ENCODE measurements at places on chromosomes 3 and 15.

DNA sequence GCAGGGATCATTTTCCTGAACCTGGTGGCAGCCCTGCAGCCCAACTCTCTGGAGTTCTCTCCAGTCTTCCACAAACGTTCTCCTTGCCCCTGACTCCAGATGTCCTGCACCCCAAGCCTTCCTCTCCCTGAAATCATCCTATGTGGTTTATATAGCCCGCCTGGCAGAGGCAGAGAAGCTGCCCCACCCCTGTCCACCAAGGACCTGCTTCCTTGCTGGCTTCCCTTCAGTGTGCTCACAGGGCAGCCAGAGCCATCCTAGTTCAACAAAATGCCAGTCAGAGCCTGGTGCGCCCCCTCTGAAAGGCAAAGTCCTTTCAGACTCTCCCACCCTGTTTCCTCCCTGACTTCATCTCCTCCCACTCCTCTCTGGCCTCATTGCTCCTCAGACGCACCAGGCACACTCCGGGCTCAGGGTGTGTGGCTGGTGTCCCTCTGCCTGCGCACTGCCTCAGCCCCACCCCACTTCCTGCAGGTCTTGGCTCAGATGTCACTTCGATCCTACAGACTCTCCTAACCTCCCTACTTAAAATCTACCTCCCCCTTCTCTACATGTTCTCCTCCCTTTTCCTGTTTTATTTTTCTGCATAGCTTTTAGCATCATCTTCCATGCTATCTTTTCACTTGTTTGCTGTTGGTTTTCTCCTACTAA, 5.9 kb downstream of the KBTBD13 start:
- peak; percentile 48 for DNase-seq

GRCh38 chr3:55826731-55827496, 339.8 kb upstream of the WNT5A start:
- DNase-seq = no peak

GRCh38 chr3:161443921-161444693, 52.5 kb upstream of the OTOL1 start:
- no peak for DNase-seq

GRCh38 chr3:182567700-182568099, 225.6 kb upstream of the ATP11B start:
- DNase-seq = peak; percentile 16

DNA sequence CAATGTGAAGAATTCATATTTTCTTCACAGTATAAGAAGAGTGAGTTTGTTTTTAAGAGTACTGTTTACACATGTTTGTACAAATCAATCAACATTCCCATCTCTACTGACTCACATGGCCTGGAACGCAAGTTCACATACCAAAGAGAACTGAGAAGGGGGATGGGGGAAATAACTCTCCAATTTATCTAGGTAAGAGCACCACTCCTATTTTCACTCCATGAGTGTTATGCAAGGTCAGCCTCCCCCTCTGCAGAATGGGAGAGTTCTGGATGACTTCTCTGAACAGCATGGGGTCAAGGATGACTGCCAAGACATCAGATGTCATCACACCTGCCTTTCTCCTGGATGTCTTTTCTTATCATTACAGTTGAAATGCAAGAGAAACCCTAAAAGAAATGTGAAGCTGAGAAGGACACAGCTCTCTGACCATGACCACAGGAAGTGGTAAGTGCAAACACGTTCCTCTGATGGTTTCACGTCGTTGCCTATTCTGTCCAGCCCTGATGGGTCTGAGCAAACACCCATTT, 95.2 kb downstream of the SEMA6D start:
- no peak for DNase-seq

DNA sequence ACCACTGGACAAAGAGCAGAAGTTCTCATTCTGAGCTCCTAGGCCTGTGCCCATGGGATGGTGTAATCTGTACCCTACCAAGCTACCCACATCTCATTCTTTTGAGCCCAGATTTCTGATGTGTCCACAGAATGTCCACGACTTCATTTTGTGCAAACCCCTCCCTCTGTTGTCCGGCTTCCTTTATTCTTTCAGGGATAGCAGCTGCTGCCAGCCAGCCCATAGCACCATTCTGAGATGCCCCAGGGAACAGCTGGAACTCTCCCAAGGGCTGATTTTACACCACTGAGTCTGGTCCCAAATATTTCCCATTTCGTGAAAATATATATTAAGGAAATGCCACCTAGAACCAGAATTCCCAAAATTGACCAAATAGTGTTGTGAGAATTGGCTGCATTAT, 236.6 kb downstream of the SATB1 start:
- DNase-seq = no peak

- no peak for DNase-seq
Observed at GRCh38 chr3:106305882-106306435, 437.1 kb upstream of the CBLB start.

DNA sequence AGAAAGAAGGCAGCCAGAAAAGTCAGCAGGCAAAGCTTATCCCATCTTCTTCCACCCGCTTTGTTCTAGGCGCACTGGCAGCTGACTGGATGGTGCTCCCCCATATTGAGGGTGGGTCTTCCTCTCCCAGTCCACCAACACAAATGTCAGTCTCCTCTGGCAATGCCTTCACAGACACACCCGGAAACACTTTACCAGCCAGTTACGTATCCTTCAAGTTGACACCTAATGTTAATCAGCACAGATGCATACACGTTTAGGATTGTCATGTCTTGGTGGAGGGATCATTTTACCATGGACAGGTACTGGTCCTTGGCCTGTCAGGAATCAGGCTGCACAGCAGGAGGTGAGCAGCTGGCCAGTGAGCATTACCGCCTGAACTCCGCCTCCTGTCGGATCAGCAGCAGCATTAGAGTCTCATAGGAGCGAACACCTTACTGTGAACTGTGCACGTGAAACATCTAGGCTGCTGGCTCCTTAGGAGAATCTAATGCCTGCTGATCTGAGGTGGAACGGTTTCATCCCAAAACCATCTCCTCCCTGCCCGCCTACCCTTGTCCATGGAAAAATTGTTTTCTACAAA, 59.1 kb upstream of the PYDC2 start:
- no peak for DNase-seq

- DNase-seq = no peak
Observed at GRCh38 chr3:108664266-108664665, 74.7 kb downstream of the DZIP3 start.

DNA sequence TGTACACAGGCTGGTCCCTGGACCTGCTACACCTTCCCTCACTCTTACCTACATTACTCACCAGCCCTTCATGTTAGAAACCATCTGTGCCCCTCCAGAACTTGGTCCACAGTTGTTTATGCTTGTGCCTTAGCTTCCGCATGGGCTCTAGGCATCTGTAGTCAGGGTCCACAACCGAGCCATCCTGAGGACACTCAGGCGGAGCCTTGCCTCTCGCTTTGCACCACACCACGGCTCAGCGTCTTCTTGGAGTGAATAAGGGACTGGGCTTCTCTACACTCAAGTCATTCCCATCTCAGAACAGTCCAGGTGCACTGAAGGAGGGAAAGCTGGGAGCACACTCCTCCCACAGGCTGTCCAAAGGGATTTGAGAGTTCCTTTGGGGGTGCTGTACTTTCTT, 97.8 kb downstream of the HMG20A start:
- DNase-seq = peak; percentile 6

DNA sequence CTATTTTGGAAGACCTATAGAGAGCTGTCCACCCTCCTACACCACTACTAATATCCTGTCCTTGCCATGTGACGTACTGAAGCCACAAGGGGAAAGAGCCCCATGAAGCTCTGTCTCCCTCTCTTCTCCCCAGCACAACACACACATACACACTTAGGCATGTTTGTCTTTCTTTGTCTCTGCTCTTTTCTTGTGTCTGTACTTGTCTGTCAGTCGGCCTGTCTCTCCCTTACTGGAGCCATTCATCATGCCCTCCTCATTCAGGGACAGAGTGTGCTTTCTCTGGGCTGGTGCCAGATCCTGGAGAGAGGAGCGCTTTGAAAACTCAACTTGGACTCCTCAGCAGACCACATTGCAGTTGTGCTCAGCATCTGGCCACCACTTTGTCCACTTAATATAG, 47.6 kb downstream of the PSMD6 start:
- DNase-seq = no peak

GRCh38 chr3:64016941-64017620, 6.2 kb downstream of the PSMD6 start:
- DNase-seq = no peak

DNA sequence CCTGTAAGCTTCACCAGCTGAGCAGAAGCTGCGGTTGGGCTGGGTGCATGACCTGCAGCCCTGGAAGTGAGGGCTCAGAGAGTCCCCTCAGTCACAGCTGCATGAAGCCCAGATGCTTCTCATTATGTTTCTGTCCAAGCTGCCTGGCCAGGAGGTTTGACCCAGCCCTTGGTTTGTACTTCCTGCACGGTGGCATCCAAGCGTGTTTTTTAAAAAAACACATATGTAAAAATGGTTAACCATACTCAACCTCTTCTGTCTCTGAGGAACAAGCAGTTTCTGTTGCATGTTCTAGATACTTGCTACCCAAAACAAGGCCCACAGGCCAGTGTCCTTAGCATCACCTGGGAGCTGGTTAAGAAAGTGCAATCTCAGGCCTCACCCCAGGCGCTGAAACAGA, 76.0 kb upstream of the ATP10A start:
- DNase-seq = no peak

- DNase-seq = no peak
Observed at GRCh38 chr3:141808586-141808985, 45.4 kb downstream of the GRK7 start.

- DNase-seq = no peak
Observed at GRCh38 chr3:36221975-36222374, 158.3 kb upstream of the STAC start.

DNA sequence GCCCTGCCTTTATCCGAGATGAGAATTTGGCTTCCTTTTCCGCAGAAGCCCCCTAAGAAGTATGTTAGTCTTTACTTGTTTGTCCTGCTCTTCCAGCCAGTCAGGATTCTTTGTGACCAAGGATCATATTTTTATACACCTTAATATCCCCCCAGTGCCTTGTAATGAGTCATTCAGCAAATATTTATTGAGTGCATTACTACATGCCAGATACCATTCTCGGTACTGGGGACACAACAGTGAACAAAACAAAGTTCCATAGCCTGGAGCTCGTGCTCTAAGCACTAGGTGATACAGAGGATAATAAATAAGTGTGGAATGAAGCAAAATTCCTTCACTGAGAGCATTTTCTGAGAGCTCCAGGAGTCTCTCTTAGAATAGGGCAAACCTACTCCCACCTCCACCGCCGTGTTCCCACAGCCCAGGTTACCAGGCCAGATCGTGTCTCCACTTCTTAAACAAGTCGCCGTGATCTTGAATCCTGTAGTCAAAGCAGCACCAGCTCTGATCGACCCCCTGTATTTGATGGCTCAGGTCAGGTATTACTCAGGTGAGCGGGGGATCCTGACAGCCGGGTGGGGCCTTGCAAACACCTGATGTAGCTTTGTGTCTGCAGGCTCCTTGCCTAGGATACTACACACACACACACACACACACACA, 18.5 kb downstream of the TTC21A start:
- no peak for DNase-seq

DNA sequence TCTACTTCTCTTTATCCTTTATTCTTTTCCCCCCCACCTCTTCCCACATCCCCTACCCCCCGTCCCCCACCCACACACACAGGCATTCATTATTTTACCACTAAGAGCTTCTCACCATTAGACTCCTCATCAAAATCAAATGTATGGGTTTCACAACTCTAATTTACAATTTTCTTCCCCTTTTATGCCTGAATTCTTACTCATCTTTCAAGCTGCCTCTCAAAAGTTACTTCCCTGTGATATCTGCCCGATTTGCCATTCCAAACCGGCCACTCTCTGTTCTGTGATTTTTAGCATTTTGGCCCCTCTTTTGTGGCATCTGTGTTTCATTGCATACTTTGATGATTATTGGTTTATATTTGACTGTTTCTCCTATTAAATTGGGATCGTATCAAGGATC, 42.2 kb downstream of the SLC9A9 start:
- no peak for DNase-seq

Data from WTC11 (cell line).